AG08395 (cell line): ENCODE measurements at places on chromosomes 2 and 18.
A peak's percentile ranks its signal among the peaks of the same experiment; 100 is the strongest.

- DNase-seq: no peak
Measured at GRCh38 chr2:186591506-186591890, 1.6 kb downstream of the ITGAV start.

DNA sequence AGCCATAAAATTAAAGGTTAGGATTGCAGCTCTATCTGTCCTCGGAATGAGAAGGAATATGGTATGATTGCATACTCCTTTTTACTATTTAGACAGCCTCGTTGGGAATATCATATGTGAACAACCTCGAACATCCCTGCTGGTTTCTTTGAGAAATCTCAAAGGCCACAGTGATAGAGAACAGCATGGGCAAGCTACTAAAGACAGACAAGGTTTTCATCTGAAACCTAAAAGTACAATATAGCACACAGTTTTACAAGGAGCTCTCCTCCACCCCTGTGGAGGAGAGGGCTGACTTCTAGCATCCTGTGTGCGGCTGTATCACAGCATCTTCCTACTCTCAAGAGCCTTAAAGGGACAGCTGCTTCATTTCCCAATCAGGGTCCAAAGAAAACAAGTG lies 104.3 kb downstream of the VWC2L start:
- no peak for DNase-seq

GRCh38 chr2:201931475-201931874 lies 102.2 kb upstream of the FZD7 start:
- DNase-seq: no peak

GRCh38 chr2:188693111-188693510 lies 281.1 kb upstream of the COL3A1 start:
- DNase-seq: no peak

GRCh38 chr2:85016446-85016845 lies 45.5 kb downstream of the KCMF1 start:
- DNase-seq: no peak

DNA sequence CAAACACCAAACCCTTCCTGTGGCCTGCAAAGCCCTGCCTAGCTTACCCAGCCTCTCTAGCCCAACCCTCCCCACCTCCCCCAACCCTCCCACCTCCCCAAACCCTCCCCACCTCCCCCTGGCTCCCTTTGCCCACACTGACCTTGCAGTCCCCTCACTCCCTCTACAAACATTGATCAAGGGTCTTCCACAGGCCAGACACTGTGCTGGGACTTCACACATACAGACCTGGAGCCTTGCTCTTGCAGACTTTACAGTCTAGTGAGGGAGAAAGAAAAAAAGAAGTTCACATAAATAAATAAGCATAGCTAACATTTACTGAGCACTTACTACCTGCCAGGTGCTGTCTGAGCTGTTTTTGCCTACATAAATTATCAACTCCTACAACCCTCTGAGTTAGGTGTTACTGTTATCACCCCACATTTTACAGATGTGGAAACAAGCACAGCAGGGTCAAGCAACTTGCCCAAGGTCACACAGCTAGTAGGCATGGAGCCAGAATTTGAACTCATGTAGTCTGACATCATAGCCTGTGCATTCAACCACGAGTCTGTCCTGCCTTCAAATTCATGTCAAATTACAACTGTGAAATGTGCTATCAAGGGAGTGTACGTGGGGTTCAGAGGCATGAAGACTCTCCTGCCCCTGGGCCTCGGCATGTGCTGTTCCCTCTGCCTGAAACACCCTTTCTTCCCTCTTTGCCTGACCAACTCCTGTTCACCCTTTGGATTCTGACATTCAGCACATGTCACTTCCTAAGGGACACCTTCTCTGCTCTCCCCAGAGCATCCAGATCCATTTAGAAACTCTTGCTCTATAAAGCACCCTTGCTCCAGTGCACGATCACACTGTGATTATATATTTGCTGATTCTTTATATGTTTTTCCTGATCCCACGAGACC lies 209.9 kb downstream of the TNS1 start:
- DNase-seq: no peak

DNA sequence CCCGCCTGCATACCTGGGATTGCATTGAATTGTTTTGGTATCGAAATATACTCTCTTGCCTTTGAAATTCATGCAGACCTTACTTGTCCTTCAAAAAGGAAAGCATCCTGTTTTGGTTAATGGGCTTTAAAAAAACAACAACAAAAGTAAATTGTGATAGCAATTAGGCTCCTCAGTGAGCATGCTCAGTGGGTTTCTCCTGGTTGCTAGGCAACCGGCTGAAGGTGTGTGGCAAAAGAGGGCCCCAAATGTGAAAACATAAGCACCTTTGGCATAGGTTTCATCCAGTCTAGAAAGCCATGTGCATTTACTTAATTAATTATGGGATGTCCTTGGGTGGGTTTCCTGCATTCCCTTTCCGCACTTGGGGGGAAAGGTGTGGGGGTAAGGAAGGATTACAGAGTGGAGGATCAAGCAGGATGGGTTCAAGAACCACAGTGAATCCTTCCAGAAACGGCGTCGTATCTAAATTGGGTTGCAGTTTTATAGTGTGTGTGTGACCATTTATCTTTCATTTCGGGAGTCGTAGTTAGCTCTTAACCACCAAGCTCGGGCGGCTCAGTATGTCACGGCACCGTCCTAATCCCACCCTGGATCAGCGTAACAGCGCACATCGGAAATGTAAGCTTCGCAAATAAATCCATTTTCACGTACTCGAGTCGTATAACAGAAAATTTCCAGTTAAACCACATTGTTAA lies 274.9 kb upstream of the TCF4 start:
- no peak for DNase-seq

- DNase-seq: no peak
Measured at GRCh38 chr2:102749938-102750337, 11.9 kb upstream of the TMEM182 start.

- no peak for DNase-seq
Measured at GRCh38 chr2:171584001-171584400, 61.7 kb downstream of the CYBRD1 start.

DNA sequence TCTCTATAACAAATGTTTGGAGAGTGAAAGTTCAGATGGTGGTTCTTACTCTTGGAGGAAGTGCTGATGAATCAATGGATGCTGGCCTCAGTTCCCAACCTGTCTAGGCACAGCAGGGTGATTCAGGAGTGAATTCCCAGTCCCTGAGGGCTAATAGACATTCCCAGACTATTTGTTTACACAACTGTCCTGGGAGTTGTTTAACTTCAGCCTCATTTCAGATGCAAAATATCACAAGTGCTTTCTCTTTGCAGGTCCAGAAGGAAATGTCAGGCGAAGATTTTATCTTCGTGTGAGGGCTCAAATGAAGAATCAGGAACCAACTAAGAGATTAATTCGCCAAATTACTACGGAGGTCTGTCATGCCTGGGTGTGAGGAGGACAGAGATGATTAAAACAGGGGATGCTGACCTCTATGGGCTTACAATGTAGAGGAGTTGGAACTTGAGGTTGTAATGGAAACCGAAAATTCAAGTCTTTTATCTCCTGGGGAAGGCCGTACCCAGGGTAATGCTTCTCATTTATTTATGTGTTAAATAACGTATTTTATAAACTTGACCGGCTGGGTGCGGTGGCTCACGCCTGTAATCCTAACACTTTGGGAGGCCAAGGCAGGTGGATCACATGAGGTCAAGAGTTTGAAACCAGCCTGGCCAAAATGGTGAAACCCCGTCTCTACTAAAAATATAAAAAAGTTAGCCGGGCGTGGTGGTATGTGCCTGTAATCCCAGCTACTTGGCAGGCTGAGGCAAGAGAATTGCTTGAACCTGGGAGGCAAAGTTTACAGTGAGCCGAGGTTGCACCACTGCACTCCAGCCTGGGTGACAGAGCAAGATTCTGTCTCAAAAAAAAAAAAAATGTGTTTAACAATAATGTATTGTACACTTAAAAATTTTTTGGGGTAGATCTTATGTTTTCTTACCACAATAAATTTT lies 38.7 kb upstream of the SLC1A4 start:
- no peak for DNase-seq

DNA sequence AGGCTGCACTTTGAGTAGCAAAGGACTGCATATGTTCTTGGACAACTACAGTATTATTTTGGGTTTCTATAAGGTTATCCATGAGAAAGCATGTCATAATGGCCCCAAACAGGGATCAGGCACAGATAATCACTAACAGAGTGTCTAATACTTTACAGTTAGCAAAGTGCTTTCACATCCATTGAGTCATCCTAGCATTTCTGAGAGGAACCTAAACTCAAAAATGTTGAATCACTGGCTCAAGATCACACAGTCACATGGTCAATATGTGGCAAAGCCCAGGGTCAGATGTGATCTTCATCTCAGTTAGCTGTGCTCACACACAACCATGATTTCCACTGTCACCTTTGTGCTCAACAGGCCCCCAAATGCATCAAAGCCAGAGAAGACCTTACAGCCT lies 156.1 kb upstream of the VRK2 start:
- peak; percentile 50 for DNase-seq

DNA sequence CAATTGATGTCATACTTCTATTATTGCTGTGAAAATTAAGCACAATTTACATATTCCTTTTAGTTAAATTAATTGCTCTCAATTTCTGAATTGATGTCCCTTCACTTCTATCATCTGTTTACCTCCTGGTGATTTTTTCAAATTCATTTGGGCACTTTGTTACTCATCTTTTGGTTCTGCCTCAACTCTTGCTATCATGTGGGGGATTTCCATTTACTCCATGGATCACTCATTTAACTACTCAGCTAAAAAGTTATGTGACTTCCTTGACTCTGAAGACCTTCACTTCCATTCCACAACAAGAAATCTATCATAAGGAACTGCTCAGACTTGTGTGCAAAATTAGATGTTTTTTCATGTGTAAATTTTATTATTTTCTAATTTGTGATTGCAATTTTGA lies 126.2 kb downstream of the EHBP1 start:
- DNase-seq: no peak

DNA sequence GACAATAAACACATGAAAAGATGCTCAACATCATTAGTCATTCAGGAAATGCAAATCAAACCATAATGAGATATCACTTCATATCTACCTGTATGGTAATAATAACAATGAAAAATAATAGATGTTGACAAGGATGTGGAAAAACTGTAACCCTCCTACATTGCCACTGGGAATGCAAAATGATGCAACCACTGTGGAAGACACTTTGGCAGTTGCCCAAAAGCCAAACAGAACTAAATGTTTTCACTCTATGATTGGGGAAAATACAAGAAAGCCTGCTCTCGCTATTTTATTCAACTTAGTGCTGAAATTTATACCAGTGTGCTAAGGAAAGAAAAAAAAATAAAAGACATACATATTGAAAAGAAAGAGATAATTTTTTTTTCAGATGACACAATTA lies 934.5 kb downstream of the CNTNAP5 start:
- DNase-seq: no peak

DNA sequence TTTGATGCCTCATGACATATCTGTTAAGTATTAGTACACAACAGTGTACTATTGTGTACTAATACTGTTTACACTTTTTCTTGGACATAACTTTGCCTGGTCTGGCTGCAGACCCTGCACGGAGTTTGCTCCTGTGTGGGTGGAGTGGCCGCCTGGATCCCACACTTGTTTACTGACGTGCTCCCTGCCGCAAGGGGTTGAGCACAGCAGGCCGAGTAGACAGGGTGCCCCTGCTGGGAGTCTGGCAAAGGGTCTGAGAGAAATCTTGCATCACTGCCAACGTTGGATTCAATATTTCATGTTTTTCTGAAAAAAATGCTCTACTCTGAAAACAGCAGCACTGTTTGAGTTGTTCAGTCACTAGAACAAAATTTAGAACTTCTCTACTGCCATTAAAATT lies 59.0 kb downstream of the PDK1 start:
- no peak for DNase-seq

DNA sequence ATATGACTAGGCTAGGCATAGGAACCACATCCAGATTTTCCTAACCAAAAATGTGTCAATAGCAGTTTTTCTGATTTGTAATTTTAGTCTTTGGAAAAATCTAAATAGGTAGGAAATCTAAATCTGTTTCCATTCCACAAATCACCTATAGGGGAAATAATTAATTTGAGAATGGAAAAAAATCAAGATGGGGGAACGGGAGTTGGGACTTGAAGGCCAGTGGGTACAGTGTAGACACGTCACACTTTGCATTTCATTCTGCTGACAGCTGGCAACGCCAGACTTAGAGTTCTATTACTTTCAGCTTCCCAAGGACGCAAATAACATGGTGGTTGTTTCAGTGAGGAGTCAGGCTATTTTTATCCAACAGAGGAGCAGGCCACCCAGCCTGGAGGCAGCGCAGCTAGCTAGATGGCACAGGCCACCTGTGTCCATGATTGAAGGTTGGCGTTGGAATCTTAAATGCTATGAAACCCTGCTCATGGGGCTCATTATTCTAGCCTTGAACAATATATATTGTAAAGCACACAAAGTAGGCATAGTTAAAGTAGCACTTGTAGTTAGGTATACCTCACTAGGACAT lies 23.4 kb downstream of the HNRNPA3 start:
- no peak for DNase-seq

DNA sequence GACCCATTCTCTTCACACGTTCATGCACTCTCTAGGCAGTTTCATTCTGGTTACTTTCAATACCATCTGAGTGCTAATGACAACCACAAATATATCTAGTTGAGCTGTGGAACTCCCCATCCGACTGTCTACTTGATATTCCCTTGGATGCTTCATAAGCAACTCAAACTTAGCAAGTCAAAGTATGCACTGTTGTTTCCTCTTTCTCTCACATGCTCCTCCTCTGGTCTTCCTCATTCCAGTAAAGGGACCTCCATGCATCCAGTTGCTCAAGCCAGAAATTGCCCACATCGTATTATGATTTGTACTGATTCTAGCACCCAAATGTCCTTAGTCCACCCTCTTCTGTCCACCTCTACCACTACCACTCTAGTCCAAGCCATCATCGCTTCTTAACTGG lies 22.3 kb downstream of the SEMA4F start:
- DNase-seq: no peak

GRCh38 chr18:50154420-50154819 lies 40.5 kb downstream of the MYO5B start:
- no peak for DNase-seq

DNA sequence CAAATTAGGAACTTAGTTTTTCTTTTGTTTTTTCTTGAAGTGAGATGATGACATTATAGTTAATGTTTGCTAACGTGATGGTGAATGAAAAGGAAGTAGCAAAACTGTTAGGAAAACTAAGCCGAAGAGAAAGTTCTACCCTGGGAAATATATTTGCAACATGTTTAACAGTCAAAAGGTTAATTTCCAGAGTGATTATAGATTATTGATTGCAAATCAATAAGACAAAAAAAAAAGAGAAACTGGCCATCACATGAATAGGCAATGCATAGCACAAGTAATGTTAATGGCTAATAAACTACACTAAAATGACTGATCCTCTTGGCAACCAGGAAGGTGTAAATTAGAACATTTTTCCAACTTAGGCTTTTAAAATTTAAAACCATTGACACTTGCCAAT lies 26.0 kb upstream of the AMMECR1L start:
- DNase-seq: no peak

- DNase-seq: no peak
Measured at GRCh38 chr2:192887337-192887736, 692.6 kb upstream of the TMEFF2 start.

DNA sequence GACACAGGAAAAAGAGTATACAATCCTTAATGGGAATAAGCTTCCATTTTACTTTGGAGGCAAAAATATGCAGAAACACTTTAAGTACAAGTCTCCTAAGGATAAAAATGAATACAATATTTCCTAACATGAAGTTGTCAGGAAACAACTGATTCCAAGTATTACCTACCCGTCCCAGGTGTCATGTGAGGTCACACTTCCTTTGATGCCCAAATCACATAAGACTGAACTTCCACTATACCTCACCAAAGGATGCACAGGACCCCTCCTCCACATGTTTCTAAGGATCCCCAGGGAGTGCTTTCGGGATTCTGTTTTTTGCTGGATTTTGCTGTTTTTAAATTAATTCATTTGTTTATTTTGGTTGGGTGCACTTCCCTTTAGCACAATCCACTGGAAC lies 438.5 kb upstream of the TCF4 start:
- DNase-seq: no peak
